CD4-positive, alpha-beta T cell treated with Interleukin-17A for 1 hour (primary cell): ENCODE measurements at places on chromosomes 13 and 19.

- DNase-seq: no peak
Measured at GRCh38 chr13:83248751-83249150, 633.5 kb downstream of the SLITRK1 start.

DNA sequence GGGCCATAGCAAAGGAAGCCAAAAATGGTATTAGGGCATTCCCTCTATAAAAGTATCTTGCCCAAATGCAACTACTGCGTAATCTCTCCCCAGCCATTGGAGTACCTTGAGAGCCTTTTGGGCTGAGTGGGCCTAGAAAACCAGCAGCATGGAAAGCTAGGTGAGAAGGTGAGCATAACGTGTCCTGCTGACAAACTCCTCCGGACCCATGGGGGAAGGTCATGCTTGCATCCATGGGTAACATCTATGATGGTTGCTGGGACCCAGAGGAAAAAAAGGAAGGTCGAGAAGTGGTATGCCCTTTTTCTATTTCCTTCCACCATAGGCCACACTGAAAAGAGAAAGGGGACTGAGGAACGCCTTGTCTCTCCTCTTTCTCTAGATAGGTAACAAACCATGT is 57.4 kb downstream of the ZNF728 start:
- no peak for DNase-seq

DNA sequence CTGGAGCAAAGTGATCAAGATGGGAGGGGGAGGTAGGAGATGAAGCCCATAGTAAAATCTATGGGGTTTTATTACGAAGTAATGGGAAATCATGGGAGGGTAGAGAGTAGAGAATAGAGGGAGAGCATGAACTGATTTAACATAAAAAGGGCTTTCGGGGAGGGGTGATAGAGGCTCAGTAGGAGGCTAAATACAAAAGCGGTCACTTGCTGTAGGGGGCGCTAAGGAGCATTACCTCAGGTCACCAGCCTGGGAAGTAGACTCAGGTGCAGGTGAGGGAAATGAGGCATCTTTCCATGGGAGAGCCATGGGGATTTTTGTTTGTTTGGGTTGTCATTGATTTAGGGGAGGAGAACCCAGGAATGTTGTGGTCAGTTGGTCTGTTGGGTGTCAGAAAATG is 14.1 kb downstream of the KRTDAP start:
- DNase-seq: no peak

DNA sequence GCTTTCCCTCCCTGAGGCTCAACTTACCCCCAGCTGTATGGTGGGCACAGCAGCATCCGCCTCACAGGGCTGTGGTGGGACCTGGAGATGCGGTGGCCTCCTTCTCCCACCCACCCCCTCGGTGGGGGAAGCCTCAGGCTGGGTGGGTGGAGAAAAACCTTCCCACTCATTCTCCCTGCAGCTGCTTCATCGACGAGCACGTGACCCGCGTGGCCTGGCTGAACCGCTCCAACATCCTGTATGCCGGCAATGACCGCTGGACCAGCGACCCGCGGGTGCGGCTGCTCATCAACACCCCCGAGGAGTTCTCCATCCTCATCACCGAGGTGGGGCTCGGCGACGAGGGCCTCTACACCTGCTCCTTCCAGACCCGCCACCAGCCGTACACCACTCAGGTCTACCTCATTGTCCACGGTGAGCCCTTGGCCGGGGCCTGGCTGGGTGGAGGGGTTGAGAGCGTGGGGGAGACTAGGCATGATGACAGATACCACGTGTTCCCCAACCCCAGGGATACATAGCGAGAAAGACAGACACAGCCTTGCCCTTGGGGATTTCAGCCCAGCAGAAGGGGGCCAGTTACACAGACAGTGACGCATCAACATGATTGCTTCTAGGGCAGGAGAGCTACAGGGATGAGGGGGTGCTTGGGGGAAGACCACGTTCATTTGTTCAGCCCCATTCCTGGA is 12.2 kb downstream of the IGLON5 start:
- no peak for DNase-seq

DNA sequence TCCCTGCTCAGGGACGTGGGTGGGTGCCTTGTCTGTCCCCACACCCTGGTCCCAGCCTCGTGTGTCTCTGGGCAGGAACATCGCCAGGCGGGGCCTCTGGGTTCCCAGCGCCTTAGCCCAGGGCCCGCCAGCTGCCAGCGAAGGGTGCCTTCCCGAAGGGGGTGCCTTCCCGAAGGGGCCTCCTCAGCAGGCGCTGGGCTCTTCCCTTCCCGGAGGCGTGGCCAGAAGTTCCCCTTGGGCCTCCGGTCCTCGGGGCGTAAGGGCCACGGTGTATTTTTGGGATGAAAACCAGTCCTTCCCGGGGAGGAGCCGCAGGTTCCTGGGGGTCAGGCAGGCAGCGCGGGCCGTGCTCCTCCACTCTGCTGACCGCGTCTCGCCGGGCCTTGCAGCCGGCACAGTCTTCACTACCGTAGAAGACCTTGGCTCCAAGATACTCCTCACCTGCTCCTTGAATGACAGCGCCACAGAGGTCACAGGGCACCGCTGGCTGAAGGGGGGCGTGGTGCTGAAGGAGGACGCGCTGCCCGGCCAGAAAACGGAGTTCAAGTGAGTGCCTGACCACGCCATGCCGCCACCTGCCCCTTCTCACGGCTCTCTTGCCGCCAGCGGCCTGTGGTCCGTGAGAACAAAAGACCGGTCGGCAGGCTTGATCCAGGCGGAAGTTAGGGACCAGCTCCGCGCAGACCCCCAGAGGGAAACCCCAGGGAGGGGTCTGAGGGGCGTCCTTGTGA is 6.9 kb downstream of the BSG start:
- no peak for DNase-seq
